ENCODE measurements at places on chromosomes 12 and 14.
A peak's percentile ranks its signal among the peaks of the same experiment; 100 is the strongest.

GRCh38 chr12:40903040-40903439 is 210.8 kb downstream of the CNTN1 start:
- DNase-seq: no peak

- no peak for DNase-seq
Measured at GRCh38 chr14:37595809-37596621, 586 bp downstream of the TTC6 start.

GRCh38 chr12:125871811-125872594 is 806.8 kb downstream of the AACS start:
- DNase-seq: no peak

- DNase-seq: no peak
Measured at GRCh38 chr14:75559451-75560222, 18.8 kb upstream of the FLVCR2 start.

DNA sequence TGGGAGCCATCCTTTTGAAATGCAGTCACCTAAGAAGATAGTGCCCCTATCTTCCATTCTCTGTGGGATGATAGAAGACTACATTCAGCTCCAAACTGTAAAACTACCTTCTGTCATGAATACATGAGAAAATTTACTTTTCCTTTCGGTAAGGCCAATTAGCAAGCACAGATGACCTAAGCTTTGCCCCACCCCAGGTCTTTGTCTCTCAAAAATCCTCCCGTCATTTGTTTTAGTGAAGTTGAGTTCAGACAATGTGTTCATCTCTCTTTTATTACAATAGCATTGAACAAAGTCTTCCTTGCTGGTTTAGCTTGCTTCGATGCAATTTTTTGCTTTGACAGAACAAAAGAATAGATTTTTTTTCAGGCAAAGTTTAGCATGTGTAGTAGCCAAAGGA is 18.2 kb upstream of the FSCB start:
- DNase-seq: no peak

GRCh38 chr12:42473561-42473960 is 116.0 kb downstream of the PRICKLE1 start:
- no peak for DNase-seq

DNA sequence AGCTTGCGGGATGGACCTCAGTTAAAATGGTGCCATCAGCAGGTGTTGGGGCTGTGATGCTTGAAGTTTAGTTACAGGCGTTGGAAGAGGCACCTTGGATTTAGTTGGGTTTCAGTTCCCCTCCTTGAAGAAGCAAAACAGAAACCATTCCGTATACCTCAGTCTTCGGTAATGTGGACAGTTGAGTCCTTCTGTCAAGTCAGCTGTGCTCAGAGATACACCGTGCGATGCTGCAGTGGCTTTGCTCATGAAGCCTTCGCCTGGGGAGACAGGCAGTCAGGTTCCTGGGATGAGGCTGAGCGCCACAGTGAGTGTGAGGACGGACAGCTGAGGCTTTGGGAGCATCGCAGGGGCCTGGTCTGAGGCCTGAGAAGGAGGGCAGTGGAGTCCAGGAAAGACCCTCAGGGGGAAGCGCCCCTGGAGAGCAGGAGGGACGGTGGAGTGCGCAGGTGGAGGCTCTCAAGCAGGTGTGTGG is 7.4 kb downstream of the RAN start:
- no peak for DNase-seq

GRCh38 chr14:54529811-54530210 is 20.1 kb downstream of the CGRRF1 start:
- DNase-seq: no peak

DNA sequence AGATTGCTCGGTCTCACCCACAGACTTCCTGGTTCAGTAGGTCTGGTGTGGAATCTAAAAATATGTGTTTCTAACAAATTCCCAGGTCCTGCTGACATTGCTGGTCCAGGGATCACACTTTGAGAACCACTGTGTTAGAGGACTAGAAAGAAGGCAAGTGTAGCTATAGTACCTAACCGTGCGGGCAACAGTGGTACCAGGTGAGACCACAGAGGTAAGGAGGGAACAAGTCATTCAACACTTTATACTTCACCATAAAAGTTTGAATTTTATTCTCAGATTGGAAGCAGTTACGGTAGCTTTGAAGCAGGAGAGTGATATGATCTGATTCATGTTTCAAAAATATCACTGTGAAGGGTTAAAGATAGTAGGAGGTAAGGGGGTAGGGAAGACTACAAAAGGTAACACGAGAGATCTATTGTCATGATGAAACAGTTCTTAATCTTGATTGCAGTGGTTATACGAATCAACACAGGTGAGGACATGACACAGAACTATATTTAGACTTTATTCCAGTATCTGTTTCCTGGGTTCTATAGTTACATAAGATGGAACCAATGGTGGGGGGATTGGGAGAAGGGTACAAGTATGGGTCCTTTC is 73.5 kb downstream of the CDK17 start:
- DNase-seq: no peak

DNA sequence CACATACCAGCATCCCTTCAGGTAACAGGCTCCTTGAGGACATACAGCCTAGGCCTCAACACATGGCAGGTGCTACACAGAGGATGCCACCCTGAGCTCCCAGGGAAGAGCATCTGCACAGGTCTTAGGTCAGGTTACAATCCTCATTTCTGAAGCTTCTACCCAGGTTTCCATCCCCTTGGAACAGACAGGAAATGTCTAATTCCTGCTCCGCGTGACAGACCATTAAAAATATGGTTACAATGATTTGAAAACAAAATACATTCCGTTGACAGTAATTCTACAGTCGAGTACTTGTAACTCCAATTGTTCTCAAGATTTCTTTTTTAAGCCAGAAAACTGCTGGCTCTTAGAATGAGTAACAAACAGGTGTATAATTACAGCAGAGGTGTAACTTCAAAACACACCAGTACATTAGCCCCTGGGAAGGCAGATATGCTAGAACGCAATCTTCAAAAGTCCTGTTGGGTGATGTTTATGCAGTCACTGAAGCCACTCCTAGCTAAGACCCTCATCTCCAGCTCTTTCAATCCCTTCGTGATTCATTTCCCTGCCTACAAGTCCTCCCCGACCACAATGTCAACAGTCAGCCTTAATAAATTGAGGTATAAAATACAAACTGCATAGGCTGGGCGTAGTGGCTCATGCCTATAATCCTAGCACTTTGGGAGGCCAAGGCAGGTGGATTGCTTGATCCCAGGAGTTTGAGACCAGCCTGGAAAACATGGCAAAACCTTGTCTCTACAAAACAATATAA is 11.6 kb downstream of the SETD3 start:
- DNase-seq: no peak

DNA sequence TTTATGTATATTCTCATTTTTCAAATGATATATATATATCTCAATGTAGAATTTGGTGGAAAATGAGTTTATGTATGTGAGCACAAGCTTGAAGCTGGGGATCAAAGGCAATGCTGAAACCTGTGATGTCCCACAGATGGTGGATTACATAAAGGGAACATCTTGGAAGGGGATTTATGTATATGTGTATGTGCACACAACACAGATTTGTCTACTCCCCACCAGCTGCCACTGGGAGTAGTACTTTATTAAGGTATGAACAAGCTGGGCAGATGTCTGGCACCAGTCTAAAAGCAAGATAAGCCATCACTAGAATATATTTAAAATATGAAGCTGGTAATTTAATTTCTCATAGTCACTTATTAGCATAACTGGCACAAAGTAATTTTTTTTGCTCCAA is 895.6 kb downstream of the SLC6A15 start:
- no peak for DNase-seq

GRCh38 chr14:104355101-104356019 is 217.0 kb downstream of the KIF26A start:
- DNase-seq: no peak

GRCh38 chr14:94844593-94845152 is 74.8 kb upstream of the GSC start:
- no peak for DNase-seq

GRCh38 chr12:76520348-76520747 is 39.2 kb downstream of the OSBPL8 start:
- DNase-seq: no peak

DNA sequence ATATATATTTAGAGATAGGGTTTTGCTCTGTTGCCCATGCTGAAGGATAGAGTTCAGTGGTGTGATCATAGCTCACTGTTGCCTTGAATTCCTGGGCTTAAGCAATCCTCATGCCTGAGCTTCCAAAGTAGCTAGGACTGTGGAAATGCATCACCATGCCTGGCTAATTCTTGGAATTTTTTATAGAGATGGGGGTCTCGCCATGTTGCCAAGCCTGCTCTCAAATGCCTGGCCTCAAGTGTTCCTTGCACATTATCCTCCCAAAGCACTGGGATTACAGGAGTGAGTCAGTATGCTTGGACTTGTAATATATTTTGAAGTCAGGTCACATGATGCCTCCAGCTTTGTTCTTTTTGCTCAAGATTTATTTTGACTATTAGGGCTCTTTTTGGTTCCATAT is 178.0 kb downstream of the RPAP3 start:
- no peak for DNase-seq

- no peak for DNase-seq
Measured at GRCh38 chr12:57242691-57243454, 8.1 kb downstream of the STAC3 start.

- DNase-seq: no peak
Measured at GRCh38 chr12:118219106-118219505, 83.2 kb downstream of the PEBP1 start.

DNA sequence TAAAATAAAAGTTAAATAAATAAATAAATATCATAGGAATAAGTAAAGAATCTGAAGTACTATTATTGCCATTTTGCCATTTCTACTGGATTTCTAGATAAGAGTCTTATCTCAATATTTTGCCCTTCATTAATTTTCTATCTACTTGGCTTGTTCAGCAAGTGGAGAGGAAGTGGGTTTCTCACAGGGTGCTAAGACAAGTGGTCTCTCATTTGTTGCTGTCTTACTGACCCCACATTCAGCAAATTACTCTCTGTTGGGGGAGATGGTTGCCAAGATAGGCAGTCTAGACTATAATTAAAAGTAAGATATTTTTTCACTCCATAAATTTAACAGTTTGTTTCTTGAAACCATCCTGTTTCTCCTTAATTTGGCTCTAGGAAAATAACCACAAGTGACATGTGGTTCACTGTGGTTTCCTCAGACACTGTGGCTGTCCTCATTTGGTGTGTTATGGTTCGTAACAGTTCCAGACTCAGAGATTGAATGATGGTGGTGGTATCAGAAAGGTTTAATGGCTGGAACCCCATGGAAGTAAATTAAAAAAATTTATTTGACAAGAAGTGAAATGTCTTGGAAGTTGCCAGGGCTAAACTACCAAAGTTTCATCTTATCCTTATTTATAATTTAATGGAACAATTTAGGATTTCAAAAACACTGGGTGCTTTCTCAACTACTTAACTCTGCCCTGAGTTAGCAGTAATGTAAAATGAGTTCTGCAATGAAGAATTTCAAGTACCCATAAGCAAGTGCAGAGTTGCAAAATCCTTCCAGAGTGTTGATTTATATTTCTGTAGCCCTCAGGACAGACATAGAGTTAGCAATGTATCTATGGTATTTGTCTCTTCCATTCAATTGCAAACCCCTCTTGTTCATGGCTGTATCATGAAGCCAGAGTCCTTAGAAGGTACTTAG is 214.8 kb downstream of the MSRB3 start:
- DNase-seq: no peak

DNA sequence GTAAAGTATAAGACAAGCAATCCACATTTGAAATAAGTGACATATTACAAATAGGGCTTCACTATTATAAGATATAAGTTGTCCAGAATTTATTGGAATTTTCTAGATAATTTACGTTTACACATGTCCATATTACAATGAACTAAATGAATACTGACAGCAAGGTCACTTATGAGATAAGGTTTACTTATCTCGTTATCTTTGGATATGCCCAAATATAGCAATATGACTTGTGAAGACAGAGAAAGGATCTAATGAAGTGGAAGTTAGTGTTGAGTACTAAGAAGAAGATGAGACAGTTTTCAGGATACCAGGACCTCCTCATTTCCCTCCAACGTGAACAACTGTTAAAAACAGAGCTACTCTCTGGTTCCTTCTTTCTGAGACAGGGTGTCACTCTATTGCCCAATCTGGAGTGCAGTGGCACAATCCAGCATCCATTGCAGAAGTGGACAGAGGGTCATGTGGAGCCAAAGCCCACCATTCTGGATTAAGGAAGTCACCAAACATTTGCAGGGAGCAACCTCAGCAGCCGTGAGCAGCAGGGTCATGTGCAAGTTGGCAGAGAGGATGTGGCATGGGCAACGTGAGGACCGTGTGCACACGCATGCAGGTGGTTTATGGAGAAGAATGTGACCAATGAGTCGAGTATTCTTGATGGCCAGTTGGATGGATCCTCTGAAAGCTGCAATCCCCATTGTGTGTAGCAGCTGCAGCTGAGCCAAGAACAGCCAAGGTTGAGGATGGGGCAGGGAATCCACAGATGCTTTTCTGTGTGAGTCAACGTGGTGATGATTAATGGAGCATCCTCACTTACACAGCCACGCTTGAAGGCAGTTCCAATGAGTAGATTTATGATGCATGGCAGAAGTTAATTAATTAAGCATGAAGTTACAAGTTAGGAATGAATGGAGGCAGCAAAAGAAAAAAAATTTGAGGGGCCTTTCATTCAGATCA is 111.0 kb downstream of the BICD1 start:
- DNase-seq: peak; percentile 32

DNA sequence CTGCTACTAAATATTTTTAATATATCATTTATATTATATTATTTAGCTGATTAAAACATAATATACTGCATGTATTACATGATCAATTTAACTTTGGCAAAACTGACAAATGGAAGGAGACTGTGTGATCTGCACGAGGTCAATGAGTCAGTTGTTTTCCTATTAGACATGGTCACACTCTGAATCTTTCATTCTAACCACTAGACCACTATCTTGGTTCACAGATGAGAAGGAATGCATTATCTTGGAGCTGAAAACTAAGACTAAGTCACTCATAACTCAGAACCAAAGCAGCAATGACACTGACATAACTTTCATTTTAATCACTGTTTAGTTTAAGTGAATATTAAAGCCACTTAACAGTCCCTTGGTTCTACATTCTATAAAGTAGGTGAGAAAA is 37.4 kb downstream of the GNPTAB start:
- no peak for DNase-seq

GRCh38 chr14:61229475-61229888 is 51.7 kb downstream of the TMEM30B start:
- DNase-seq: no peak

GRCh38 chr12:132700212-132700822 is 10.3 kb upstream of the PGAM5 start:
- DNase-seq: no peak

- peak; percentile 90 for DNase-seq
Measured at GRCh38 chr12:123115409-123116121, 35.3 kb downstream of the PITPNM2 start.

GRCh38 chr14:105477660-105478397 is 3.2 kb downstream of the CRIP2 start:
- no peak for DNase-seq

Data from AG04450 (cell line).